ENCODE measurements at places on chromosomes 7 and 10.
A peak's percentile ranks its signal among the peaks of the same experiment; 100 is the strongest.

DNA sequence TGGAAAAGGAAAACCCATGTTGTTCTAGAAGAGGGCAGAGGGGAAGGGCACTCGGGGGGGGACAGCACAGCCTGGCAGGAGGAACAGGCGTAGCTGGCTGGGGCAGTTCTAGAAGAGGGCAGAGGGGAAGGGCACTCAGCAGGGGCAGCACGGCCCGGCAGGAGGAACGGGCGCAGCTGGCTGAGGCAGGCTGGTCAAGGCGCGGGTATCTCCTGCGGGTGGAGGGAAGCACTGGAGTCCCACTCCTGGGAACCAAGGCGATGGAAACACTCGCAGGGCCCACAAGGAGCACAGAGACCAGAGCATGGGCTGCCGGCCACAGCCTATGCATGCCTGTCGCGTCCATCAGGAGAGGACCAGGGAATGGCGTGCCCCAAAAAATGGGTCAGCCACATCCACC lies 36.7 kb downstream of the PAPOLB start:
- DNase-seq, result no peak

GRCh38 chr7:40840990-40841389 lies 706.2 kb downstream of the SUGCT start:
- DNase-seq, result no peak

GRCh38 chr7:140639366-140640053 lies 1.1 kb downstream of the DENND2A start:
- peak; percentile 53 for DNase-seq

- DNase-seq, result no peak
These were observed 35.5 kb downstream of the FKBP6 start for GRCh38 chr7:73363225-73364005.

DNA sequence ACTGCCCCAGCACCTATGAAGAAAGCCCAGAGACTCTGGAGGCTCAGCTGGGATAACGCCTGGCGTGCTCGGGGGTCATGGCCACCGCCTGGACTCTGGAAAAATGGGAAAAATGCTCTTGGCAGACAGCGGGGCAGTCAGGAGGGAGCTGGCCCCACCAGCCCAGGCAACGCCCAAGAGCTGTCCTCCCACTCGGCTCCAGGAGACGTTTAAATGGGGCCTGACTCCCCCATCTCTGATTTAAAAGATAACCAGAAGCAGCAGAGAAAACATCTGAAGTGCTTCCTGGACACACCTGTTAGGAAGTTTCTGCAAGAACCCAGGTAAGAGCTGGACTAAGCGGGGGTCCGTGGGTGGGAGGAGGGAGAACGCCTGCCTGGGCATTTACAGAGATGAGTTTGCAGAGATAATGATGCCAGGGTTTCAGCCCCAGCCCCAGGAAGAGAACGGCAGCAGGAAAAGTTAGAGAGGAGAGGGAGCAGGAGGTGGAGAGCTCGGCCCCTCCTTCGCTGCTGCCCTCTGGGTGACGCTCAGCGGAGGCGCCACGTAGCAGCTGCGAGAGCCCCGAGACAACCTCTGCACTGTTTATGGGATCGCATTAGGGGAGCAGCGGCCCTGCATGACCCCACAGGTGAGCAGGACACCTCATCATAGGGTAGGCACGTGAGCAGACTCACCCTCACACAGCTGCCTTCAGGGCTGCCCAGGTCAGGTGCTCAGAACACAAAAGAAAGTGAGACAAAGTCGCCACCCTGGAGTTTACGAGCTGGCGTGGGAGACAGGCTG lies 83.5 kb upstream of the INSIG1 start:
- DNase-seq, result peak; percentile 70

DNA sequence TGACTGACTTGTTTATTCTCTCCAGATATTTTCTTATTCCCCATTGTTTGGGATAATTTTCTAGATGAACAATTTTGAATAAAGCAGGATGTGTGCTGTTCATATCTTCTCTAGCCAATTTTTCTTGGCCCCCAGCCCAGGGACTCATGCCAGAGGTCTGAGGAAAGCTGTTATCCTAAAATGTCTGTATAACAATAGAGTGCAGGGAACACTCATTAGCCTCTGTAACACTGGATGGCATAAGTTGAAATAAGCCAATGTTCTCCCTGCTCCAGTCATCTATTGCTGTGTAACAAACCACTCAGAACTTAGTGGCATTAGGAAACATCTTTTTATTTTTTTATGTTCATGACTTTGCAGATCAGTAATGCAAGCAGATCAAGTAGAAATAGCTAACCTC lies 121.7 kb upstream of the TRIM24 start:
- no peak for DNase-seq

DNA sequence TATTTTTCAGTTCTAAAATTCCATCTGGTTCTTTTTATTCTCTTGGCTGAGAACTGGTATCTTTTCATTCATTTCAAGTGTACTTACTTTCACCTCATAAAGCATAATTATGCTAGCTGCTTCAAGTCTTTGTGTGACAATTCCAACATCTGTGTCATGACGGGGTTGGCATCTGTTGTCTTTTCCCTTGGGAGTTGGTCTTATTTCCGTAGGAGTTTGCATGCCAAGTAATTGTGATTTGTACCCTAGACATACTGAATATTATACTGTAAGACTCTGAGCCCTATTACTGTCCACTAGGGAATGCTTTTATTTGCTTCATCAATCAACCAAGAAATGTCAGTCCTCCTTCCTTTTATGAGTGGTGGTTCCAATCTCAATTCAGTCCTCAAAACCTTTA lies 24.6 kb upstream of the HUS1 start:
- DNase-seq, result no peak

DNA sequence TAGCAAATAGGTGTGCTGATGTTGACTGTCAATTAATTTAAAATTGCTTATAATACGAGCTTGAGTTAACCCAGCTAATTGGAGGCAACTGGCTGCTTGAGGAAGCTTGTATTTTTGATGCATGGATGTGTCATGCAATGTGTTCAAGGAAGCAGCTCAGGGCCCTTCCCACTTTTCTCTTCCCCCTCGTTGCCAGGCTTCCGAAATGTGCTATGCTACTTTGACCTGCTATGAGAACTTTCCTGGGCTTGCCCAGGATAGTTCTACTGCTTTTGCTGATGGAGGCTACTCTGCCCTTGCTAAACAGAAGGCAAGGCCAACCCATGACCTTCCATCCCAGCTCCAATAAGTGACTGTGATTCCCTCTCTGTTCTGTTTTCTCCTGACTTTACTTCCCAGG lies 24.4 kb downstream of the PLCE1 start:
- DNase-seq, result no peak

DNA sequence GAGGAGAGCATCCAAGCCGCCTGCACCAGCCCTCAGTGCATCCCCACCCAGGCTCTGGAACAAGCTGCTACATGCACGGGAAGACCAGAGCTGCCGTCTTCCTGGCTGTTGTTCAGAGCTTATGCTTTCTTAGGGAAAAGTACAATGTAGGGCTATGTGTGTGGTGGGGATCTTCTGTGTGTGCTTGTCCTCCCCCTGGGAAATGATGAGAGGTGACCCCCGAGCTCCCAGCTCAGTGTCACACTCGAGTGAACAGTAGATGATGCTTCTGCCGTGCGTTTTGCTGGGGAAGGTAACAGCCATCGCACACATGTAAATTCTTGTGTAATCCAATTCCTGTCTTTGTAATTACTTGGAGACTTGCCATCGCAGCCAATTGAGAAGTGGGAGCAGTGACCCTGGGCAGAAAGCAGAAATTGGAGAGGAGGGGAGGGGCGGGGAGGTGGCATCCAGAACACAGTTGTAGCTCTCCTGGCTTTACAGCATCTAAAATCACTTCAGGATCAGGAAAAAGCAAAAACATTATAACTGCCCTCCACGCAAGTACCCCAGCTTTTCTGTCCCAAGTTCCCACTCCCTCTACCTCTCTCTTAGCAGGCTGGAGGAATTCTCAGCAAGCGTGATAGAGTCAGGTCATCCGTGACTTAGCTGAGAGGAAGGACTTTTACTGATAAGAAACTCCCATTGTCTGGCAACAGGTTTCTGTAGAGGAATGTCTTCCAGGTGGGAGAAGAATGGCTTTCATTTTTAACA lies 149.6 kb downstream of the TCF7L2 start:
- DNase-seq, result no peak
